Fibroblast of mammary gland (primary cell): ENCODE measurements at places on chromosomes 12 and 14.
A peak's percentile ranks its signal among the peaks of the same experiment; 100 is the strongest.

- peak; percentile 40 for DNase-seq
Measured at GRCh38 chr12:100539202-100539601, 34.3 kb upstream of the GAS2L3 start.

DNA sequence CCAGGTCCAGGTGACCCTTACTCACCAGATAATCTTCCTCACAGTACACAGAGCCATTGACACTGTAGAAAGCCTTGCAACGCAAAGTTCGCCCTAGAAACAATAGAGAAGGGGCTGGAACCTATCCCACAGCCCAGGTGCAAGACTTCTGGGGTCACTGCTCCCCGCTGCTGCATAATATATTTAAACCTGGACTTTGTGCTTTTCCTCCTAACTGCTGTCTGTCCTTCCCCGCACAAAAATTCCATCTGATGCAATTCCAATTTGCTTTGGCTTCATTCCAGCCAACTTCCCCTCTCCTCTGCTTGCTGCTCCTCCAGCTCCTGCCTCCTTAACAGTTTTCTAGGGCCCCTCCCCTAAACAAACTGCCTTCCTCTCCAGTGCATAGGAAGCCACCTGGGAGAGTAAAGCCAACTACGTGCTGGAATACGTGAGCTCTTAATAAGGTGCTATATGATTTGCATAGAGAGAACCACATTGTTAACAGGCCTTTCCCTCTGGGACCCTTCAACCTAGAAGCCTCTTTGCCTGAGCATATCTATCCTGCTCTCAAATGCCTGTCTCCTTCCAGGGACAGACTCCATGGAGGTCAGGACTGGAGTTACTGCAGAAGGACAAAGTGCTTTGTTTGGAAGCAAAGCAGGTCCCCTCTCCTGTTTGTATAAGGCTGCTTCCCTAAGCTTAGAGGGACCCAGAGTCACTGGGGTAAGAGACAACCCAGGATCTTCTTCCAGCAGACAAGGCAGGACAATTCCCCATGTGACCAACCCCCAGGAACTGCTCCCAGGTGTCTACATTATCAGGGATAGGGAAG lies 5.5 kb downstream of the AJUBA start:
- peak; percentile 46 for DNase-seq

DNA sequence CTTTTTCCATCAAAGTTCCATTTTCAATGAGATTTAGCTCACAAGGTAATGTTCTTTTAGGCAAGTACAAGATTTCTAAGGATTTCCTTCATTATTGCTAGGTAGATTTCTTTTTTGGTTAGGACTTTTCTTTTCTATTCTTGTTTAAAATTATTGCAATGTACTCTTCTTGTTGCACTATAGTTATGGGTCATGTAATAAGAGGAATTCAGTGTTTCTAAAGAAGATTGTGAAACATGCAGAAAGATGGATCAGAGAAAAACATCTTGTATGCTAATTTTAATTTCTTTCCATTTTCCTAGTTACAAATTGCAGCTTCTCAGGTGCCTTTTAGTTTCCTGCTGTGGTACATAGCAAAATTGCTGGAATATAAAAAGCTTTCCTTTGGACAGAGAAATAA lies 56.1 kb downstream of the BTG1 start:
- DNase-seq: no peak

GRCh38 chr12:684416-684815 lies 21.2 kb upstream of the NINJ2 start:
- no peak for DNase-seq

DNA sequence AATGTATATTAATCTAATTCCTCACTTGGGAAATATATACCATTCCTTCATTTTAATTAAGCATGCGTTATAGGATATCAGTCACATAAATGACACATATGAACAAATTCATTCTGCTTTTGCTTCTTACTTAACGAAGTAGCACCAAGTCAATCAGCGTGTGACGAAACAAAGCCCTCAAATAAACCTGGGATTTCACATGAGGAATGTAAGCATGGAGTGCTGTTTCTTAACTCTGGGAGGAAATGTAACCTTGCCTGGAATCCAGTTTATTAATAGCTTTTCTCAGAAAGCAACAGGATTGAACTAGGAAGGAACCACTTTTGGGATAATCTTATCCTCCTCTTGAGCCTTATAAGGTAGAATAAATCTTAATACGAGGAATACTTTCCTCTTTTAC lies 72.0 kb downstream of the NIN start:
- no peak for DNase-seq

GRCh38 chr14:42626986-42627385 lies 1020.3 kb downstream of the LRFN5 start:
- DNase-seq: peak; percentile 27

GRCh38 chr12:49800421-49801140 lies 27.6 kb downstream of the NCKAP5L start:
- DNase-seq: no peak

DNA sequence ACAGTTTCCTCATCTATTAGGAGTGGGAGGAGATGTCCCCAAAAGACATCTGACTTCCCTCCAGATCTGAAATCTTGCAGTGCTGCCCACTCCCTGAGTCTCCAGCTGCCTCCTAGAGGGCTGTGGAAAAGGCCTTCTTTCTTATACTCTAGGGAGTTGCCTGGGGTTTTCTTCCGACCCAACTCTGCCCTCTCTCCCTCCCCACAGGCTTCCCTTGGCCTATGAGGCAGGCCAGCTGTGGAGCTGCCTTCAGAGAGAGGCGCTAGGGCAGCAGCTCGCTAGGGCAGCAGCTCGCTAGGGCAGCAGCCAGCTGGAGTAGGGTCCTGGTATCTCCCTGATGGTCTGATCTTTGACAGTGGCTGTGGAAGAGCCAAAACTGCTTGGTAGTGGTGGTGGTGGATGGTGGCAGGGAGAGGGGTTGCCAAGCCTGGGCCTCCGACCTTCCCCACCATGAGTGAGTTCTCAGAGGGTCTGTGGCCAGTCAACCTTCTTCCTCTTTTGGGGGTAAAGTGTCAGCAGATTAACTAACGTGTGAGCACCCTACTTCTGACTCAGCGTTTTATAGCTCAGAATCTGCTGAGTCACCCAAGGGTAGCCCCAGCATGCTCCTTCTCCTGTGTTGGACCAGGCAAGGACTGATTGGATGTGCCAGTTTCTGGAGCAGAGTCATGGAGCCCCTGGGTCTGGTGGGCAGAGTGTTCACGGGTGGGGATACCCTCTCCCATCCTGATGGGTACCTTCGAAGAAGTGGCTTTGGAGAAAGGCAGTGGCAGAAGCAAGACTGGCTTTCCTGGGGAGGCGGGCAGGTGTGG lies 2.3 kb downstream of the SLC48A1 start:
- DNase-seq: peak; percentile 45
